CD4-positive, alpha-beta T cell treated with Interleukin-6 for 4 hours (primary cell): ENCODE measurements at places on chromosomes 3 and 15.
A peak's percentile ranks its signal among the peaks of the same experiment; 100 is the strongest.

- no peak for DNase-seq
These were observed 69.6 kb downstream of the SEMA5B start for GRCh38 chr3:122957707-122958689.

DNA sequence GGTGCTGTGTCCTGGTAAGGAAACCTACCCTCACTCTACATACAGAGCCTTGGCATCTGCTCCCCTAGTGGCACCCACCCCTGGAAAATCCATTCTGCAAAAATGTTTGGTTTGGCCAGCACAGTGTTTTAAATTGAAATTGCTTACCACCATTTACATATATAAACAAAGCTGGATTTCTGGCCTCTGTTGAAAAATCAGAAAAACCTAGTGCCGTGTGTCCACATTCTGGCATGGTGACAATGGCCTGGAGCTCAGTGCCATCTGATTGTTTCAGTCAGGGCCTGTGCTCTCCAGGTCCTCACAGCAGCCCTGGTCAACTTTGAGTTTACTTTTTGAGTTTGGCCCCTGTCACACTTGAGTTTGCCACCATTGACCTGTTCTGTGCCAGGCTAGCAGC, 2.9 kb upstream of the IL17RC start:
- no peak for DNase-seq

DNA sequence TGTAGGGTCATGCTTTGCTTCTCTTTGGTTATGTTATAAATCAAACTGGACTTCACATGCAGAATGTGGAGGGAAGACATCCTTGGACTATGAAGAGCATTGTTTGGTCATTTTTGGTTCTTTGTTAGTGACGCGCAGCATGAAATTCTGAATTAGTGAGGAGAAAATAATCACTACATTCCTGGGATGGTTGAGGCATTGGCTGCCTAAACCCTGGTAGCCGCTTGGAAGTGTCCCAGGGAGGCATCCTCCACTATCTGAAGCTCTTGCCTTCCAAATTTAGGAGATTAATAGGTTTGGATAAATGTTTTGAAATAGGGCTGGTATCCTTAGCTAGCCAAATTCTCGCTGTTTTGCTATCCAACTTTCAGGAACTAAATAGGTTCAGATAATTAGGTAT, 96.2 kb downstream of the CLSTN2 start:
- no peak for DNase-seq

GRCh38 chr3:155227141-155227540, 66.3 kb downstream of the STRIT1 start:
- DNase-seq: no peak

GRCh38 chr3:33089515-33089914, 7.4 kb downstream of the GLB1 start:
- DNase-seq: peak; percentile 15

- DNase-seq: no peak
These were observed 92.5 kb downstream of the BDH1 start for GRCh38 chr3:197463279-197463678.

GRCh38 chr3:10442151-10442795, 63.1 kb downstream of the ATP2B2 start:
- no peak for DNase-seq

- DNase-seq: no peak
These were observed 93.7 kb downstream of the TMEM266 start for GRCh38 chr15:76153241-76154197.

DNA sequence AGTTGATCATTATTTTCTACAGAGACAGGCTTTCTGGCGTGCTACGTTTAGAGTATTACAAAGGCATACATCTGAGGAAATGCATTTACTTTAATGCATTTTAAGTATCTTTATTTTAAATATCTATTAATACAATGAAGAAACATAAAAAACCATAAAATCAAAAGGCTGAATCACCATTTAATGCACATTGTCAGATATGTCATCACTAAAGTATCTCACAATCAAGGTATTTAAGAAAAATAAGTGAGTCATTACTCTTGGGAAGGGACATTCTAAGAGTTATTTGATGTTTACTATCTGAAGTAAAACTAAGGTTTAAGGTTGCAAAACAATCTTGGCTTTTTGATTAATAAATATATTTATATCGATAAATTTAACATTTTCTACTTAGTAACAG, 102.2 kb downstream of the CTNNB1 start:
- no peak for DNase-seq

GRCh38 chr3:15800327-15800726, 2.5 kb upstream of the ANKRD28 start:
- DNase-seq: no peak

DNA sequence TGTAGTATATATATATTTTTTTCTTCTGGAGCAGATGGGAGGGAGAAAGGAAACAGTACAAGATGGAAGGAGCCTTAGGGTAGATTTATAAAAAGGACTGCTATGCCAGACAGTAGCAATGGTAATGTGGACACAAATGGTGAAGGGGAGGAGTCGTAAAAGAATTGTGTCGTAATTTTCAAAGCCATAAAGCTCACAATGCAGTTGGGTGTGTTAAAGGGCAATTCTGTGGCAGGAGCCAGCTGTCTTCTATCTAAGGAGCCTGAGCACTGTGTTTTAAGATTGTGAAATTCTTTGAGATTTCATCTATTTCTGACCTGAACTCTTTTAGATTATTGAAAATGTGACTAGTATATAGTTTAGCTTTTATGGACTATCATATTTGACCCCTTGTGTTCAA, 58.9 kb downstream of the CNOT10 start:
- DNase-seq: no peak

- DNase-seq: no peak
These were observed 2.8 kb downstream of the MAP4 start for GRCh38 chr3:48013288-48013980.

DNA sequence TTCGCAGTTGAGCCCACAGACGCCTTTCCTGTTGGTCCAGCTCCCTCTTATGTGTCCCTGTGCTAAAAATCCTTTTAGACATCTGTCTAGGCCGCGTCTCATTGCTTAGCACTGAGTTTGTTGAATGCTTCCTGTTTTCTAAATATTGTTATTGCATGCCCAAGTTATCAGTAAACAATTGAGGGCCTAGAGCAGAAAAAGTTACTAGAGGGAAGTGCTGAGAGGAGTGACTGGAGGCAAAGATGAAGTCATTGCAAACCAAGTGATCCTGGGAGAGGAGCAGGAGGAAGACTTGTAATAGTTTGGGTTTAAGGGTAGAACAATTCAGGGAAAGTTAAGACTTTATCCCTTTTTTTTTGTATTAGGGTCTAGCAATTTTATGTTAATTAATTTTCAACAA, 88.1 kb downstream of the DCUN1D1 start:
- no peak for DNase-seq

- no peak for DNase-seq
These were observed 1570.1 kb downstream of the SI start for GRCh38 chr3:163508206-163508605.

DNA sequence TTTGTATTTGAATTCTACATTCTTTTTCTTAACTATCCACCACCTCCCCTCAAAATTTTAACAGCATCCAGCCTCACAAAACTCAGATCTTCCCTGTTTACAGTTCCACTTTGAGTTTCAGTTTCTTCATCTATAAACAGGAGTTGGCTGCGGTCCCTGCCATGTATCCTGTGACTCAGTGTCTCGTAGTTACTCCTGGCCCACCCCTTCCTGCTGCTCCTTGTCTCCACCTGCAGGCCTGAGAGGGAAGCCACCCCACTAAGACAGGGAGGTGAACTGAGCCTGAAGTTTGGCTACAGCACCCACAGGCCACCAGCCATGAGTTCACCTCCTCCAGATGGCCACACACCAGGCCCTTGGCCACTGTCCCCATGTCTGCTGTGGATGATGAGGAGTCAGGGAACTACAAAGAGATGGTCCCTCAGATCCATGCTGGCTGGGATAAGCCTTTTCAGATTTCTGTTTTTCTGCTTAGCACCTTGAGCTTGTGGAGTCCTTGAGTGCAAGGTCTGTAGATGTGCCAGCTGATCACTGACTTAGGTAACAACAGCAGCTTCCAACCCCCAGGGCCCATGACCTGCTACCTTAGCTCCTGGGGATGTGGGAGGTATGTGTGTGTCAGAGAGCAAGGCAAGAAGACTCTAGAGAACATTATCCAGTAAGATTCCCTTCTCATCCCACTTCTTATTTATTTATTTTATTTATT, 37.5 kb downstream of the CD86 start:
- DNase-seq: peak; percentile 32

GRCh38 chr3:179018808-179019207, 52.8 kb downstream of the ZMAT3 start:
- no peak for DNase-seq

DNA sequence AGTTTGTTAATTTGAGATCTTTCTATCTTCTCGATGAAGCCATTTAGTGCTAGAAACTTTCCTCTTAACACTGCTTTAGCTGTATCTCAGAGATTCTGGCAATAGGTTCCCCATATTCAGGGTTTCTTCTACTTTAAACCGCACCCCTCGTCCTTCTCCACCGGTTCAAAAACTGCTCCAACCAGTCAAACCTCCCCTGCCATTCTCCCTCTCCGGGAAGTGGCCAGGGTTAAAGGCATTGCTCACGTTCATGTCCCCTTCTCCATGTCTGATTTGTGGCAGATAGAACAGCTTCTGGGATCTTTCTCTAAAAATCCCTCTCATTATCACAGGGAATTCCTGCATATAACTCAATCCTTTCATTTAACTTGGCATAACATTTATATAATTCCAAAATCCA, 14.4 kb downstream of the ALDH1L1 start:
- no peak for DNase-seq

DNA sequence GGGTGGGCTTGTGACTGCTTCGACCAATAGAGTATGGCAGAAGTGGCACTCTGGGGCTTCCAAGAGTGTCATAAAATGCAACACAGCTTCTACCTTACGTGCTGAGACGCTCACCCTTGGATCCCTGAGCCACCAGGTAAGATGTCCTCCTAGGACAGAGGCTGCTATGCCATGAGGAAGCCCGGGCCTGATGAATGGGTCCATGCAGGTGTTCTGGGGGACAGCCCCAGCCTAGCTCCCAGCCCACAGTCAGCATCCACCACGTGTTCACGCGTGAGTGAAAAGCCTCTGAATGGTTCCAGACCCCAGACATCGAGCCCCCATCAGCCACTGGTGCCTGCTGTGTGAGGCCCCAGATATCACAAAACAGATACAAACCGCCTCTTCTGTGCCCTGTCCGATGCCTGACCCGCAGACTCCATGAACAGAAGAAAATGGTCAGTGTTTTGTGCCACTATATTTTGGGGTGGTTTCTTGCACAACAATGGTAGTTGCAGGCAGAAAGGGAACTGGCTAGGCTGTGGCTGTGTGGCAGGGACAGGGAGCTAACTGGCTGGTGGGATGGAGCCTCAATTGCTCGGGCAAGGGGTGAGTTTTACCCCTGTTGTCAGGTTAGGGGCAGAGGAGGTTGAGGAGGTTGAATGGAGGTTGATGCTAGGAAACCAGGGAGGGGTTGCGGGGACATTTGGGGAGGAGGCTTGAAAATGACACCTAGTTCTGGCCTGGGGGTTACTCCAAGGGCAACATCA, 92.2 kb downstream of the LINGO1 start:
- no peak for DNase-seq

DNA sequence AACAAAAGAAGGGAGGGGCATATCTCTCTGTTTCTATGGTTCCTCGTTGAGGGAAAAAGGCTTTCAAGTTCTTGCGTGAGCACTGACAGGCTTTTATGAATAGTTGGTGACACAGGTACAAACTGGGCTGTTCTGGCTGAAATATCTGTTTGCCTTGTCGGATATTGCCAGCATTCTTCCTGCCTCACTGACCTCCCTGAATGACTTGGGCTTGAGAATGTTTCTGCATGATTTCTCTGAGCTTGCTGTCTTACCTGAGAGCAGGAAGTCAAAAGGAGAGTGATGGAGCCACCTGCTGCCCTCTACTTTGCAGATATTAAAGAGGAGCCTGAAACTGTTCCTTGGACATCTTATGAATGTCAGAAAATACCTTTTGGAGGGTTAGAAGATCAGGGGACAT, 4.8 kb downstream of the GCNT3 start:
- no peak for DNase-seq

- DNase-seq: no peak
These were observed 240 bp downstream of the CFAP100 start for GRCh38 chr3:126394977-126395321.

DNA sequence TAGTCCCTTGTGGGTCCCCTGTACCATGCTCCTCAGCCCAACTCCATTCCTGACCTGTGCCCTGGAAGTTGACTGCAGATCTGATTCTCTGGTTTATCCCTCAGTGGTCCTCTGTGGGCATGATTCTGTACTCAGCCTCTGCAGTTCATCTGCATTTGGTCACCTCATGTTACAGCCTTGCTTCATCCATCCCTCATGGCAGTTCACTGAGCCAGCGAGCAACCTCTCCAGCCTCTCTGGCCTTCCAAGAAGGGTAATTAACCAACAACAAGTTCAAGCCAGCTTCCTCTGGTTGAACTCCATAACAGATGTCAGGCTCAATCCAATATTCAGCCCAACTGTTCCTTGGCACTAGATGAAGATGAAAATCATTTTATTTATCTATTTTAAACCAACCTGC, 509.5 kb downstream of the NTRK3 start:
- DNase-seq: no peak

- no peak for DNase-seq
These were observed 31.1 kb downstream of the PTPN23 start for GRCh38 chr3:47411696-47412452.

GRCh38 chr15:30991255-30992235, at the start of gene MTMR10:
Gene MTMR10, minus strand, starts transcription at chr15:30991628. Its CDS starts 122 bp downstream, at chr15:30991506.
- peak; percentile 77 for DNase-seq

- DNase-seq: no peak
These were observed 117.3 kb upstream of the CADPS start for GRCh38 chr3:62992520-62992919.

DNA sequence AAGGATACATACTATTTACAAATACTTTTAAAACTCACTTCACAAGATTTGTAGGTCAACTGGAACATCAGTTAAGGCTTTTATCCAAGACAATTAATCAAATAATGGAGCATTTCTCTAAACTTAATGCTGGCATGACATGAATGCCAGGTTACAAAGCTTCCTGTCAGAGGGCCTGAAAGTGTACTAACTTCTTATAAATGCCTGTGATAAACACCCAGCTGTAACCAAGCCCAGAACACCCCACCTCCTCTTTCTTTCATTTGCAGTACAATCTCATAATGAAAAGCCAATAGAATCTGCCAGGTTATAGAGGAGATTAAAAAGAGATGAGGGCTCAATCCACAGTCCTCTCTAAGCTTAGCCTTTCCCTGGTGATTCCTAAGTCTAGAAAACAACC, 214.4 kb downstream of the OSBPL10 start:
- no peak for DNase-seq

DNA sequence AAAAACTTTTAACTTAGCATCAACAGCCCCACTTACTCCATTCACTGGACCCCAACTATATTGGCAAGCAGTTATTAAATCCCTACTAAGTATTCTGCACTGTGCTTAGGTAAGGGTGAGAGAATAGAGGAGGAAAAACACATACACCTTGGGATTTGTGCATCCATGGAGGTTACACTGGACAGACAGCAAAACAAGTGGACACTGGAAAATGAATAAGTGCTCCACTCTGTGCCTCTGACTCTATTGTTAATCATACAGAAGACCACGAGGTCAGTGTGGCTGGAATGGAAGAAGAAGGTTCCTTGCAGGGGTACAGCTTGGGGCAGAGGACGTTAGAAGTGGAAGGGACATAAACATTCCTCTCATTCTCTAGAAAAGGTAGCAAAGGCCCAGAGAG, 3.2 kb downstream of the ADCY5 start:
- DNase-seq: no peak
